ENCODE measurements at places on chromosomes 4 and X.
A peak's percentile ranks its signal among the peaks of the same experiment; 100 is the strongest.

GRCh38 chr4:121183361-121183760 lies 19.2 kb upstream of the TNIP3 start:
- no peak for DNase-seq

GRCh38 chr4:153573221-153573620 lies 107.1 kb downstream of the TMEM131L start:
- DNase-seq: no peak

DNA sequence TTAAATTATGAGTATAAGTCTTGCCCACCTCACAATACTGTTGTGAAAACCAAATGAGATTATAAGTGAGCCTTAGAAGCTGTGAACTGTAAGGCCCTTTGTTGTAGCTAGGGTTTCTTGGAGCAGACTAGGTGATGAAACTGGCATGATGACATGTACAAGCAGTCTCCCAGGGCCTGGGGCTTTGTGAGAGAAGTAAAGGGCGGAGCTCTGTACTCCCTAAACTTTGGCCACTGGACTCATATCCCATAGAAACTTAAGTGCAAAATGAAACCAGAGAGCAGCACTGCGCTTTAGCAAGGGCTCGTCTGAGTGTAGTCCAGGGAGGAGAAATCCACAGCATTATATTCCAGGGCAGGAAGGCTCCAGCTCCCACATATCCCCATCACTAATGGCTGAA lies 385.6 kb upstream of the FGF16 start:
- no peak for DNase-seq

- DNase-seq: no peak
Observed at GRCh38 chr4:100695871-100696270, 178.0 kb upstream of the EMCN start.

DNA sequence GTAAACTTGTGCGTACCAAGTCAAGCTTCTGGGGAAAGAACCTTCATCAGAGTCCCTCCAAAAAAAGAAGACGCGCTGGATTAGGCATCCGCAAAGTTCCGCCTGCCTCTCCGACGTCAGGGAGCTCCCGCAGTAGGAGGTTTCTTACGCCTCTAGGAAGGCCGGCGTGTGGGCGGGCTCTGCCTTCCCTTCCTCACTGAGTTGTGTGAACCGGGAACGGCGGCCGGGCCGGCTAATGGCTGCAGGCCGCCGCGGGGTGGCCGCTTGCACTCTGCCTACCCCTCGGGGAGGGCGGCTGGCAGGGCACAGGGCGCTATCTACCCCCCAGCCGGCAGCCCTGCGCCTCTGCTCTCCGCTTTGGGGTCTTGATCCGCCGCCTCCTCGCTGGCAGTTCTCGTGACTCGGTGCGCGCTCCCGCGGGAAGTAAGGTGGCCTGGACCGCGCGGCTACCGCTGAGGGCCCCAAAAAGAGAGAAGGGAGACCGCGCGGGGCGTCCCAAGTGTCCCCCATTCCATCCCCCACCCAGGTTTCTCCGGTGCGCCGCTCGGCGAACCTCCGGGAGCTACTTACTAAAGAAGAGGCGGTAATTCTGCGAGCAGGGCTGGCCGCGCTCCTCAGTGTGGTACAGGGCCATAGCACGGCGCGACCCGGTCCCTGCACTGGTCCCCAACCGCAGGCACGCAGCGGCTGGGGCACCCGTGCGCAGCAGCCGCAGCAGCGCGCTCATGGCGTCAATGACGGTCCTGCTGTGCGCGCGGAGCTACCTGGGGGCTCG lies at the start of gene PPA2:
PPA2 (minus strand) TSS at position 739 of the 775 bp plus-strand sequence; CDS start at position 727, 12 bp downstream.
- DNase-seq: peak; percentile 91

DNA sequence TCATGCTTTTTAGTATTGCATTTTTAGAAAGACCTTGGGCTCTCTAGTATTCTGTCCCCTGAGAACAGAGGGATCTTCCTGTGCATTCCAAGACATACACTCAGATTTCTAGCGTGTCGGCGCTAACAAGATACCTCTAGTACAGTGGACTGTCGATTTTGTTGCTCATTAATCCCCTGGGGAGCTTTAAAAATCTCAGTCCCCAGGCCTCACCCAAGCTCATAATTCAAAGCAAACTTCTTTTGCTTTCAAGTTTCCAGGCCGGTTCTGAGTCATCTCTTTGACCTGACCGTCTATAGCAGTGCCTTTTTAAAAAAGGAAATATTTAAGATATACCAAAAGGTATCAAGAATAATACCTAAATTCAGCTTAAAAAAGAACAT lies 137.0 kb downstream of the AMMECR1 start:
- no peak for DNase-seq

DNA sequence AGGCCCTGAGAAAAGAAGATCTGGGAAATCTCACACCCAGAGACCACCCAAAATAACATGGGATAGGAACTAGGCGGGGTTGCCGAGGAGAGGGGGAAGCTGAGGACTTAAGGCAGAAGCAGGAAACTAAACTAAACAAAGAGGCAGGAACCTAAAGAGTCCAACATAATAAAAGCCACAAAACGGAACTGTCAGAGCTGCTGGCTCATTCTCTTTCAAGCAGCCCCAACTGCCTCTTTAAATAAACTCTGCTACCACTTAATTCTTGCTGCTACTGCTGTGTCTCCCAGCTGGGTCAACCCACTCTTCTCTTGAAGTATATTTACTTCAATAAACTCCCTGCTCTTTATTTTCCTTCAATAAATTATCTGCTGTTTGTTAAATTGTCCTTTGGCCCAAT lies 44.5 kb downstream of the MAGEB16 start:
- DNase-seq: no peak

- peak; percentile 27 for DNase-seq
Observed at GRCh38 chrX:134026565-134027311, 41.3 kb upstream of the GPC3 start.

- no peak for DNase-seq
Observed at GRCh38 chr4:185836241-185837084, 24.5 kb upstream of the SORBS2 start.

DNA sequence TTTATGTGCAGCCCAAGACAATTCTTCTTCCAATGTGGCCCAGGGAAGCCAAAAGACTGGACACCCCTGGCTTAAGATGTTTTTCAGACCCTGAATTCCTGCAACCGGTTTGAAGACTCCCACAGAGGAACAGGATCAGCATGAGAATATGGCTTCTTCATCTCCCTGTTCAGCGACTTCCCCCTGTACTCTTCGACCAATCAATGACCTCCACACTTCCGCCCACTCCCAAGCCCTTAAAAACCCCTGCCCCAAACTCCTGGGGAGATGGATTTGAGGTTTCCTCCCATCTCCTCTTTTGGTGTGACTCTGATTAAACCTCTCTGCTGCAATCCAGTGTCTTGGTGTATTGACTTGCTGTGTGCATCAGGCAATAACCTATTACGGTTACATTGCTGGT lies 344.4 kb downstream of the NR3C2 start:
- no peak for DNase-seq

DNA sequence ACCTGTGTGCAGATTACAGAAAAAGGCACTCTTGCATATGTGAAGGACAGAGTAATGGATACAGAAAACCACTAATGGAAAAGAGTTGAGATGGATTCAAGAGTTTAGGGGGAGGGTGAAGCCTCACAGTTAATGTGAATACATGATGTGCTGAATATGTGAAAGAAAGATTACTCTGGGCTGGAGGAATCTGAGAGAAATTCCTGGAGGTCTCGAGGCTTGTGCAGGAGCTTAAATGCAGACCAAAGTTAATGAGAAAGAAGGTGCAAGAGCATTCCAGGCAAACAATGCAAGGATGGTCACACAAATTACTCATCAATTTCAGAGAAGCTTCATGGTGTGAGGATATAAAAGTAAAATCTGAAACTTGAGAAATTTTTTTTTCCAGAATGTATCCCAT lies 768.8 kb downstream of the STPG2 start:
- DNase-seq: no peak

DNA sequence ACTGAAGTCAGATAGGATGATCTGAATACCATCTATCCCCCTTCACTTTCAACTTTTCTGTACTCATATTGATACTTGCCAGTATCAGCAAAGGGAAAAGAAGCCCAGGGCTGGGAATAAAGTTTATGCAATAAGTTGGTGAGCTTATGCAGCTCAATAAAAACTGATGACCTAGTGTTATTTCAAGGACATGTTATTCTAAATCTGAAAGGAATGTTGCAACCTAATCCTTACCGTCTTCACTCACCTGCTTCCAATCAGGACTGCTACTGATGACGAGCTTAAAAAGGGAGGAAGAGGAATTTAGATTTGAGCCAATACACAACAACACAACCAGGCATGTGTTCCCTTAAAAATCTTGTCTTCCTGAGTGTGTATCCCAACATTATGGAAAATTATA lies 419.9 kb downstream of the SPRY1 start:
- DNase-seq: no peak

- no peak for DNase-seq
Observed at GRCh38 chr4:13525606-13526281, 18.6 kb downstream of the NKX3-2 start.

DNA sequence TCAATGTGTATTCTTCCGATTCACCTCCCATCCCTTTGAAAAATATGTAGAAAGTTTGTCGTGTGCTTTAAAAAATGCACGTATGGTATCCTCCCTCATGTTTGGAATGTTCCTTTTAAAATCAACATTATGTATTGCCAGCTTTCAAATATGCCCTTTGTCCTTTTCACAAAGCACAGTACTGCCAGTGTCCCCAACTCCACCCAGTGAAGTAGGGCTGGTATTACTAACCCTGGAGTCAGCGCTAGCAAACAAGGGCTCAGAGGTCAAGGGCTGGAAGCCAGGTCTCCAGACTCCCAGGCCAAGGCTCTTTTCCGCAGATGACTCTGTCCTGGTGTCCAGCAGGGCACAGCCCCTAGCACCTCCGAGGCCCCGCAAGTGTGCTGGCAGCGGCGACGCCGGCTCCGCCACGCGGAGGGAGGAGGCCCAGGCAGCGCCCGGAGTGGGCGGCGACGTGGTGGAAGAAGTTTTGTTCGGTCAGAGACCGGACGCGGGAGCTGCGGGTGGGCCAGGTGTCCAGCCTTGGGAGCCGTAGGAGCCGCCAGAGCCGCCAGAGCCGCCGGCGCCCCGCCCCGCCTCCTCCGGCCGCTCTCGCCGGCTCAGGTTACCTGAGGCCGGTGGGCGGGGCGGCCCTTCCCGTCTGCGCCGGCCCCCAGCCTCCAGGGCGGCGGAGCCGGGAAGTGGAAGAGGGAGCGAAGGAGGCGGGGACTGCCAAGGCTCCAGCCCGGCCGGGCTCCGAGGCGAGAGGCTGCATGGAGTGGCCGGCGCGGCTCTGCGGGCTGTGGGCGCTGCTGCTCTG lies at the start of gene IL13RA1:
IL13RA1 (plus strand) TSS at position 720 of the 799 bp plus-strand sequence; CDS start at position 753, 33 bp downstream.
- peak; percentile 80 for DNase-seq

DNA sequence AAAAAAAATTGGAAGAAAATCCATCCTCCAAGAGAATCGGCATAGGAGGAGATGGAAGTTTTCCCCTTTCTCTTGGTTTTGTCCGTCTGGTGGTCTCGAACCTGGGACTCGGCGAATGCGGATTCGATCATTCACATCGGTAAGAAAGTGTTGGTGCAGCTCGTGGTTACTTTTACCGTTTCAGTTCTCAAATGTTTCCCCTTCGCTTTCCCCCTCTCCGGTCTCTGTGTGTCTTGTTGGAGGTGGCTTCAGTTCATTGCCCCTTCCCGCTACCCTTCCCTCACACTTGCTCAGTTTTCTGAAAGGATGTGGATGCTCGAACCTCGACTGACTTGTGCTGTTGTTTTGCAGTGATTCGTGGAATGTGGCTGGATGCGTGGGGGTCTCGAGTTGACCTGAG lies 840 bp downstream of the GRID2 start:
- no peak for DNase-seq

DNA sequence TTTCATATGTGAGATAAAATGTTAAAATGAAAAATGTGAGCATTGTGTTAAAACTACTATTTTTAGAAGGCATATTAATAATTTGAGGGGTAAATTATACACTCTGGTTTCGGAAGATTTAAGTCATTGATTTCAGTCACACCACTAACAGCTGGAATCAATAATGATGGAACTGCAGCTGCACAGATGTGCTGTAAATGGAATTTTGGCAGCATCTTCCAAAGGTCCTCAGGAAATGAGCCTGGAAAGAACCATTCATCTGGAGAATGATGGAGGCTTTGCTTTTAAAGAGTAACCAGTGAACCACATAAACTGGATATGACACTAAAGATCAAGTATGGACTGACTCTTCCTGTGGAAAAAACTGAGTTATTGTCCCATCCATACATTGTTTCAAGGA lies 759.0 kb upstream of the EPHA5 start:
- no peak for DNase-seq

GRCh38 chr4:110411574-110412011 lies 64.4 kb upstream of the ENPEP start:
- DNase-seq: no peak

DNA sequence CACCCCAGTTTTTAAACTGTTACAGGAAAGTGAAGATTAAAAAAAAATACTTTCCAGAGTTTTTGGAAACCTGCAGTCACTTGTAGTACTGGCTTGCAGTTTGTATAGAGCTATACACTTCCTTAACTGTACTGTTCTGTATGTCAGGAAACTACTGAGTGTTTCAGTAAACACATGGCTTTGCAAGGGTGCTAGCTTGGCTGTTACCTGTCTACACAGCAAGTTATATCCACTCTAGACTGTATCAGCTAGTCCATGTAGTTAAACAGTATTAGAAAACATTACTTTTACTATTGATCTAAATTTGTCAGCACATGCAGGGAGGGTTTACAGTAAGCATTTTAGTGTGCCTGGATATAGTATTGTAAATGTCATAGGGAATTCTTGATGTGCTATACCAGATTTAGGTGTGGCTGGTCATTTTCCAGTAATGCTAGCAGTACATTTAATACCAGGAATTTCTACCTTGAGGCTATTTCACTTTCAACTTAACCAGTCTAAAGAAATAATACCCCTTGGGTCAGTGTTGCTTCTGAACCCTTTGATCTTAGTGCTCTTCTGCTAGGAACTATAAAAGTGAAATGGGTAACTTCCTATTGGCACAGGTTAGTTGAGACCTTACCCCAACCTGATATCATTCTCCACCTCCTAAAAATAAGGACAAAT lies 192.3 kb upstream of the ANKRD50 start:
- no peak for DNase-seq

- no peak for DNase-seq
Observed at GRCh38 chrX:145178268-145178667, 69.0 kb upstream of the SPANXN1 start.

- DNase-seq: peak; percentile 62
Observed at GRCh38 chrX:152632445-152633097, 5.1 kb upstream of the GABRQ start.

DNA sequence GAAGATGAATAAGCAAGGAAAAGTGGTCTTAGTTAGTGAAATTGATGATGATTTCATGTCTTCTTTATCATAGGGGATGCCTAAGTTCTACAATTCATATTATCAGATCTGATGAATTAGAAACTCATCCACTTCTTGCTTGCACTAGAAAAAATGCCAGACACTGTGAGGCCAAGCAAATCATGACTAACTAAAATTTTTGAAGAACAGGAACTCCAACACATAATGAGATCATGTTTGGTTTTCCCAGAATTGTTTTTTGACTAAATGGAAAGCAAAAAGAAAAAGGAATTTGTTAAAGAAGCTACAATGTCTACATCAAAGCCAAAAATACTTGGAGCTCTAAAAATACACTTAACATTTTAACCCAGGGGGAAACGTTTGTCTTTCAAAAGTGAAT lies 120.4 kb downstream of the ARSF start:
- no peak for DNase-seq

- DNase-seq: no peak
Observed at GRCh38 chrX:134985479-134985878, 5.3 kb upstream of the SMIM10 start.
